ENCODE measurements at places on chromosomes 7 and 10.

- no peaks in the 10 kb centered on the region for H3K36me3 ChIP-seq
- H3K27me3 ChIP-seq: no peaks in the 10 kb centered on the region
- no peak overlapping the region for H3K4me3 ChIP-seq
- H3K4me1 ChIP-seq: no peaks in the 10 kb centered on the region
- no peak overlapping the region for H3K27ac ChIP-seq
Observed at GRCh38 chr10:109934958-109935793, 11.9 kb upstream of the XPNPEP1 start.

DNA sequence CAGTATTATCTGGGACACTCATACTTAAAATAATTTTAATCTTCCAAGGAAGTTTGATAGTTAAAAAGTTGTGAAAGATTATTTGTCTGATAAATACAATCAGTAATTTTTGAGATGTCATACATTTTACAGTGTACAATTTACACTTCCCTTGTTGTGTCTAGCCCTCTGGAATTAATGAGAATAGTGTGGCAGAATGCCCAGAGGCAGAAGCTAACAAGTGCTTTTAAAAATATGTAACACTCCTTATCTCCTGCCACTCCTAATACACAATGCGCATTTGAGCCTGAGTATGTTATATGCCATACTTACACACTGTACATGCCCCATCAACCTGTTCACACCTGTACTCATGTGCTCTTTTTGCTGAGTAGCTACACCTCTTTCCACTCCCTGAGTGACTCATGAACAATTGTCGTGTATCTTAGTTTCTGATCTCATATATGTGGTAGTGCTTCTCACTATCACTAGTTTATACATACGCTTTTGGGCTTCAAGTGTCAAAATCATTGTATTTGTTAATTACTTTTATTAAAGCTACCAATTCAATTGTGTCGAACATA is 106.9 kb upstream of the GNAI1 start:
- no peak overlapping the region for H3K27ac ChIP-seq
- DNase-seq: no peak
- no peak overlapping the region for H3K4me3 ChIP-seq
- H3K4me1 ChIP-seq: no peaks in the 10 kb centered on the region
- H3K27me3 ChIP-seq: no peaks in the 10 kb centered on the region

- H3K4me3 ChIP-seq: no peak overlapping the region
- no peak for DNase-seq
- no peaks in the 10 kb centered on the region for H3K4me1 ChIP-seq
- H3K27me3 ChIP-seq: no peaks in the 10 kb centered on the region
Observed at GRCh38 chr10:26911811-26912461, 51.2 kb upstream of the ABI1 start.

GRCh38 chr10:86922553-86922961 is 34.9 kb downstream of the MMRN2 start:
- peaks cover 8% of the 10 kb centered on the region for H3K4me1 ChIP-seq
- H3K27ac ChIP-seq: no peak overlapping the region
- DNase-seq: peak; percentile 76
- no peak overlapping the region for H3K4me3 ChIP-seq
- no peaks in the 10 kb centered on the region for H3K27me3 ChIP-seq

DNA sequence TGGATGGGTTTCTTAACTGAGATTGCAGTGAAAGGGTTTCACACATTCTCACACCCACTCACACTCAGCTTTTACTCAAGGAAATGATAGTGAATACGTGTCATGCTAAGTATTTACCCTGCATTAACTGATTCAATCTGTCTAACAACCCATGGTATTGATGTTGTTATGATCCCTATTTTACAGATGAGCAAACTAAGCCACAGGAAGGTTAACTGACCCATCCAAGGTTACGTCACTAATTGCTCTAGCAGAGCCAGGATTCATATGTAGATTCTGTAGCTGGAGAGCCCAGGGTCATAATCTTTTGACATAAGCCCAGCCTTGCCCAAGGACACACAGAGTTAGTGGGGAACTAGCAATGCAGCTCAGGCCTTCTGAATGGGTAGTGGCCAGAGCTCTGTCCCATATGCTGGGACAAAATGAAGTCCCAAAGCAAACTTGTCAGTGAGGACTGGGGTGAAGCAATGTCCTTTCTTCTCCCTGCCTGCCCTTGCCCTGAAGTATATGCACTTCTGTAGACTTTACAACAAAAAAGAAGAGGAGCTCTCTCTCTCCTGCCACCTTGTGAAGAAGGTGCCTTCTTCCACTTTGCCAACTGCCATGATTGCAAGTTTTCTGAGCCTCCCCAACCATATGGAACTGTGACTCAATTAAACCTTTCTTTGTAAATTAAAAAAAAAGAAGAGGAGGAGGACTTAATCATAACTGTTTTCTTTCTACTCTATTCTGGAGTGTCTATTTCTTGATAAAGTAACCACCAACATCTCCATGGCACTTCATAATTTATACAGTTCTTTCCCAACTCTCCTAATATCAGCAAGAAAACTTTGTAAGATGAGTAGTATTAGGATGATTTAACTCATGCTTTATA is 4.9 kb upstream of the CYP3A7 start:
- no peak overlapping the region for H3K27ac ChIP-seq
- H3K27me3 ChIP-seq: no peaks in the 10 kb centered on the region
- DNase-seq: no peak
- no peaks in the 10 kb centered on the region for H3K36me3 ChIP-seq
- no peak overlapping the region for H3K4me3 ChIP-seq
- no peaks in the 10 kb centered on the region for H3K4me1 ChIP-seq

Measured in pancreas (tissue), 10 donors.